ENCODE measurements at places on chromosomes 2 and 18.
A peak's percentile ranks its signal among the peaks of the same experiment; 100 is the strongest.

GRCh38 chr2:1265454-1265853, 147.8 kb upstream of the TPO start:
- DNase-seq = no peak

DNA sequence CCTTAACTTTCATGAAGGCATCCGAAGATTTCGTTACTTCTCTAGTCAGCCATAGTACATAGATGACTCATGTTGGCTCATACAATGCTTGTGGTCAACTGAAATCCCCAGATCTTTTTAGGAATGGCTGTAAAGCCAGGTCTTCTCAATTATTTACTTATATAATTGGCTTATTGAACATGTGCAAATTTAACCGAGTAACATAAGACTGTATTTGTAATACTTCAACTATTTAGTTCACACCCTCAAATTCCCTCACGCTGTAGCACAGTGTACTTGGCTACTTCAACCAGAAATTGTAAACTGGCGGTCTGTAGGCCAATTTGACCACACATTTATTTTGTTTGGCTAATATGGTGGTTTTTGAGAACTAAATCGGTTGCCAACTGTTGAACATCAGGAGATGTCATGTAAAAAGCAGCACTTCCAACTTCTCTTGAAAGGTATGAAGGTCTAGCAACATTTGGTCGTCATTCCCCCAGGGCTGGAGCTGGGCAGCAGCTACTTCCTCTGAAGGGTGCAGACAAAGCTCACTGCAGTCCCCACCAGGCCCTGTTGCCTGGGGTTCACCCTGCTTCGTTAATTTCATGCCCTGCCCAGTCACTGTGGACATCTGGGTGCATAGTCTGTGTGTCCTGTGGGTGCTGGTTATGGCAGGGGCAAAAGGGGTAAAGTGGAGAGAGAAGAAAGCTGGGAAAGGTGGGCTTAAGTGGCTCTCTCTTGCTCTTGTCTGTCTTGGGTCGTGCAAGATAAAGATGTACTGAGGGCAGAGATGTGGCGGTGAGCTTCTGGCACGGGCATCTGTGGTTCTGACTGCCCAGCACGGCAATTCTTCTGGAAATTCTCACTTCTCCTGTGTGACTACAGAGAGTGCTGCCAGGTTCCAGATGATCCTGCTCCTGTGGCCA, 3.2 kb upstream of the SH3RF3 start:
- DNase-seq = peak; percentile 96

- DNase-seq = no peak
Measured at GRCh38 chr2:8641301-8641965, 40.4 kb upstream of the ID2 start.

- DNase-seq = peak; percentile 97
Measured at GRCh38 chr18:23302851-23303527, 150.1 kb upstream of the RIOK3 start.

DNA sequence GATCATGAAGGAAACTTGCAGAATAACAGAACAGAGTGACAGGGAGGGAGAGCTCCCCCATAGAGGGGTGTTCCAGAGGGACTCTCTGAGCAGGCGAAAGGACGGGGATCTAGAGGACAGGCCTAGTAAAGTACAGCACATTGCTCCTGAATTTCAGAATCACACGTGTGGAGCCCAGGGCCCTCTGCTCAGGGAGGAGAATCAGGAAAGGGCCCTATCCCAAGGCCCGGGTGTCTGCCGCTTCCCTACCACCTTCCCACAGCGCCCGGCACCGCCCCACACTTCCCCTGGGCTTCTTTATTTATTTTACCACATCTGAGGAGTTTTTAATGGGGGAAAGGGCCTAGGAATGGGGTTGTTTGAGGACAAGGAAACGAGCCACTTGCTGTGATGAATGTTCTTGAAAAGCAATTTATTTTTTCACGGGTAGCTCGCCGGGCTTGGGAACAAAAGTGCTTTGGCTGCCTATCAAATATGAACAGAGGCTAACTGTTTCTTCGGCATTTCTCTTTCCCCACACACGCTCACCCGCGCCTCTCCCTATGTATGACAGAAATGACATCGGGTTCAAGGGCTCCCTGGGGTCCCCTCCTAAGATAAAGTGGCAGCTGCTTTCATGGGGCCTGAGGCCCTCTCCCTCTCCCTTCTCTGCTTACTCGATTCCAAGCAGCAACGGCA, 79.3 kb upstream of the GLI2 start:
- no peak for DNase-seq

DNA sequence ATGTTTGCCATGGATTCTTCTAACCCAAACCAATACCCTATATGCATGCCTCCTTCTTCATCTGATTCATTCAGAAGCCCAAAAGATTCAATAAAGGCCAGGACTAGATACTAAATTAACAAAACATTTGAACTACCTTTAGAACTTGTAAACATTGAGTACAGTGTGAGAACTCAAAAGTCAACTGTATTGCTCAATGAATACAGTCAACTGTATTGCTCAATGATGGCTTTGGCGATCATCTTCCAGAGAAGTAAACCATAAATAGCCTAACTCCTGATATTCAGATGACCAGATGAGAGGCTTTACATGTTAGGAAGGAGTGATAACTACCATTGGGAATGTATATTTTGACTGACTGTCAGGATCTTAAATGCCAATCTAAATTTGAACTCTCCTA, 206.5 kb upstream of the ITGA4 start:
- DNase-seq = peak; percentile 86

GRCh38 chr2:37656512-37657423, 14.7 kb downstream of the CDC42EP3 start:
- no peak for DNase-seq

GRCh38 chr2:42567806-42568400, 529 bp upstream of the MTA3 start:
- DNase-seq = peak; percentile 36

- DNase-seq = no peak
Measured at GRCh38 chr2:12433626-12433990, 283.1 kb upstream of the TRIB2 start.

DNA sequence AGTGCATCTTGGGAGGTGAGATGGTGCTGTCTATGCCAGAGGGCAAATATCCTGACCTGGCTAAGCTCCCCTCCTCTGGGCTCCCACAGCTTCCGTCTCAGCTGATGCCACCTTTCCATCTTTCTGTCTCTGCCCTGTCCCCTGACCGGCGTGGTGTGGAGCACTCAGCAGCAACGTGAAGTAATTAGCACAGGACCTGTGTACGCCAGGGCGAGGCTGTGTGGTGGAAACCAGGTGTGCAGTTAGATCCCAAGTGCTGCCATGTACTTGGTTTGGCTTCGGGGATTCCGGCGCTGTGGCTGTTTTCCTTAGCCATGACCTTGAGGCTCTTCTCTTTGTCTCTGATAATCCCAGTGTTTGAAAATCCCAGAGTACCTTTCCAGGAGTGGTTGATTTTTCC, 36.5 kb downstream of the COA5 start:
- no peak for DNase-seq

DNA sequence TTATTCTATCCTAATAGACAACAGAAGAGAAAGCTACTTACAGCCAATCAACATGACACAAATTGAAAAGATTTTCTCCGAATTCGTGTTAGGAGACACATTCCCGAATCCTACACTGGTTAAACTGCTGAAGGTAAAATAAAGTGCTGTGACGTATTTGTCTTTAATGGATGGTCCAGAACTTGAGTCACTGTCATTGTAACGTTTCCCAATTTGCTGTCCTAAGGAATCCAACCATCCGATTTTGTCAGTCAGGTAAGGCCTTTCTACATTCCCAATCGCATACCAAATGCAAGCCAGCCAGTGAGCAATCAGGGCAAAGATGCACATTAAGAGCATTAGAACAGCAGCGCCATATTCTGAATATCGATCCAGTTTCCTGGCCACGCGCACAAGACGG, 91.2 kb downstream of the GCA start:
- DNase-seq = no peak

- DNase-seq = peak; percentile 94
Measured at GRCh38 chr2:188788621-188789020, 185.6 kb upstream of the COL3A1 start.

GRCh38 chr2:152015552-152015951, 83.3 kb downstream of the CACNB4 start:
- no peak for DNase-seq

DNA sequence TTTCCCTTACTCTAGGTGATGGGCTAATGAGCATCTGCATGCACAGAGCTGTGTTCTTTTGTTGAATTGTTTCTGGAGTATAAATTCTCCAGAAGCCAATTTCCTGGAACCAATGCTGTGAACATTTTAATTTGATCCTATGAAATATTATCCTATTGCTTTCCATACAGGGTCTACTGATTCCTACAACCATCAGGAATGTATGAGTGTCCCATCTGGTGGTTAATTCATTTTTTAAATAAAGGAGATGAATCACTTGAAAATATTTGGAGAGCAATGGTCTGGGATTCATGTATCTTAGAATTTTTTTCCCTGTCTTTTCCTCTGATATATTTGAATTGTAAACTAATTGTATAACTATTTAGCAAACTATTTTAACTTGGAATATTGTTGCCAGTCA, 14.0 kb downstream of the KIF5C start:
- DNase-seq = no peak

DNA sequence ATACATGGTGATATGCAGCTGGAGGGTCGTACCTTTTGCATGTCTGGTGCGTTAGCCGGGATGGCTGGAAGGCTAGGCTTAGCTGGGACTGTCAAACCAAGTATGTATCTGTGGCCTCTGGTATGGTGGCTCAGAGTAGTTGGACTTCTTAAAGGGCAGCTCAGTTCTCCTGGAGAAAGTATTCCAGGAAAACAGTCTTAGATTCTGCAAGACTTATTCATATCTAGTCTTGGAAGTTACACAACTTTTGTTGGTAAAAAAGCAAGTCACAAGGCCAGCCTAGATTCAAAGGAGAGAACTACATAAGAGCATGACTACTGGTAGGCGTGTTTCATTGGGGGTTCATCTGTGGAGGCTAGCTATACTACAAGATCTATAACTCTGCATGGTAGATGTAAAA, 45.5 kb downstream of the EML4 start:
- peak; percentile 80 for DNase-seq

DNA sequence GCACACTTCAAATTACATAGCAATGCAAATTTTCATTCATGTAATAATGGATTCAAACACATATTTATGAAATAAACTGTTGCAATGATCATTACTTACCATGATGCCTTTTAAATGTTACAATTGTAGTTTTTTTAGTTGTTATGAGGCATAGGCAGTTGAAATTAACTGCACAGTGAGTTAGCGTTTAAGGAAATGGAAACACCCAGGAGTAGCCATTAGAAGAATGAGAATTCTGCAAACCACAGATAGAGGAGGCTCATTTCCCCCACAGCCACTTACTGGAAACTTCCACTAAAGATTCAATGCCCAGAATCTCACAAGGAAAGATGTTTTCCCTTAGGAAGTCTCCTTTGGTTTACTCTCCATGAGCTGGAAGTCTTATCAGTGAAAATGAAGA, 8.4 kb downstream of the ARL4C start:
- DNase-seq = no peak

DNA sequence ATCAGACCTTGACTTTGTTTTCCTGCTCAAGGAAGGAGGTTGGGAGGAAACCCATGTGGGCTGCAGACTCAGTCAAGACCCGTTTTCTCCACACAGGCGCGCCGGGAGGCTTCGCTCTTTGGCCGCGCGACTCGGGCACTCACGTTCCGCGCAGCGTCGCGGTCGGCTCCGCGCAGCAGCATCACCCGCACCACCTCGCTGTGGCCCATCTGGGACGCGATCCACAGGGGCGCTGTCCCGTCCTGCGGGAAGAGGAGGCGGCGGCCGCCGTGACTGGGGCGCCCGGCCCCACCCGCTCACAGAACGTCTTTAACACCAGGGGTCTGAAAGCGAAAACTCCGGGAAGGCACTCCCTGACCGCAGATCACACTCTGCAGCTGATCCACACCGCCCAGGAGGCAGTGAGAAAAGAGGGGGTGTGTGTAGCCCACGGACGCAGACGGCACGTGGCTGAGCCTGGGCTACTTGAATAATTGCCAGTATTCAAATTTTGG, 33.1 kb upstream of the NPC1 start:
- peak; percentile 45 for DNase-seq

DNA sequence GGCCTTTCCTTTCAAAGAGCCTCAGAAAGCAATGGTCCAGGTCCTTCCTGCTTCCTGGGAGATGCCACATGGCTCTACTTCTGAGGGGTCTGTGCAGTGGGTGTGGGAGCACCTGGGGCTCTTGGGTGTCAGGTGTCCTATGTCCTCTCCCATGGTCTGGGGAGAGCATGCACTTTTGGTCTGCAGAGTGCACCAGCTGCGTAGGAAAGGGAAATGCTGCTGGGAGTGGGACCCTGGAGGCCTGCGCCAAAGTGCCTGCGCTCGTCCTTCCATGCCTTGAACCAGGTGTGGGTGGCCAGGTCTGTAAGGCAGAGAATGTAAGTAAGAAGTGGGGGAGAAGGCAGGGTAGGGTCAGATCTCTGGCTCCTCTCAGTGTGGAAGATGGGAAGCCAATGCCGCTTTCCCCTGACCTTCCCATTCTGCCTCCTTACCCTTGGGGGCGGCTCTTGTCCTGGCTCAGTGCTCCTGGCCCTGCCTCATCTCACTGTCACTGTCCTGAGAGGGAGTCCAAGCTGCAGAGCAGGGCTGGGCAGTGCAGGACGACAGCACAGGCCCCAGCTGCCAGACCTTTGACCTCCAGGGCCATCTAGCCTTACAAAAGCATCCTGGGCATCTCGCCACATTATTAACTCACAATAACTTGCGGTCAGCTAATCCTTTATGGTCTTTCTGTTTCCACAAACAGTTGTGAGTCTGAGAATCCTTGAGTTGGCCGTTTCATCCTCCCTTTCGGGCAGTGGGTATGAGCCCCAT, 6.6 kb upstream of the PROM2 start:
- peak; percentile 34 for DNase-seq

- DNase-seq = no peak
Measured at GRCh38 chr2:21590026-21590690, 466.4 kb downstream of the TDRD15 start.

Measured in iris pigment epithelial cell (primary cell).